ENCODE measurements at places on chromosomes 16 and 17.

DNA sequence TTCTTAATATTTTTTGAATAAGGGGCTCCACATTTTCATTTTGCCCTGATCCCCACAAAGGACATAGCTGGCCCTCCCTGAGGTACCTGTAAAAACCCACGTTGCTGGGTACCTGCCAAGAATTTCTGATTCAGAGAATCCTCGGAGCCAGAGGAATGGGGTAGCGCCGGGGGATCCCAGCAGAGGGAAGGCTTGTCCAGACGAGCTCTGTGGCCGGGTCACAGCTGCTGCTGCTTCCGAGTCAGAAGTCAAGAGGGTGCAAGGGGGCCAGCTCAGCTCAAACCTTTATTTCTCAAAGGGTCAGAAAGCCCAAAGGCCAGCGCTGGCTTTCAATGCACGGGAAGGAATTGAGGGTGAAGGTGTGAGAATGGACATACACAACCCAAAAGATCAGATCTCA is 68.9 kb upstream of the SDK2 start:
- no peak for DNase-seq

DNA sequence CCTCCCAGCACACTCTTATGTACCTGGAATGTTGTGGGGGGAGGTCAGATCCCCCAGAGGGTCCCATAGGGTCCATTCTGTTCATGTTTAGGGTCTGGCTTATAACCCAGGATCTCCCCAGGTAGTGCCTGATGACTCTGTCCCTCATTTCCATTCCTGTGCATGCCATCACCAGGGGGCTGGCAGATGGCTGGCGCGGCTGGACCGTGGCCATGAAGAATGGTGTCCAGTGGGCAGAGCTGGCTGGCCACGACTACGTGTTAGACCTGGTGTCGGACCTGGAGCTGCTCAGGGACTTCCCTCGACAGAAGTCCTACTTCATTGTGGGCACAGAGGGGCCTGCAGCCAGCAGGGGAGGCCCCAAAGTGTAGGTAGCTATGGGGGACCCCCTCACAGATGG is 35.0 kb upstream of the ALKBH5 start:
- DNase-seq, result no peak

- no peak for DNase-seq
Observed at GRCh38 chr16:50268352-50268751, 2.0 kb downstream of the ADCY7 start.

GRCh38 chr16:64098451-64098850 is 1023.4 kb downstream of the CDH11 start:
- DNase-seq, result no peak

GRCh38 chr17:39736319-39737165 is 1.2 kb upstream of the GRB7 start:
- DNase-seq, result no peak

- DNase-seq, result no peak
Observed at GRCh38 chr17:18362698-18363100, 651 bp downstream of the SHMT1 start.

DNA sequence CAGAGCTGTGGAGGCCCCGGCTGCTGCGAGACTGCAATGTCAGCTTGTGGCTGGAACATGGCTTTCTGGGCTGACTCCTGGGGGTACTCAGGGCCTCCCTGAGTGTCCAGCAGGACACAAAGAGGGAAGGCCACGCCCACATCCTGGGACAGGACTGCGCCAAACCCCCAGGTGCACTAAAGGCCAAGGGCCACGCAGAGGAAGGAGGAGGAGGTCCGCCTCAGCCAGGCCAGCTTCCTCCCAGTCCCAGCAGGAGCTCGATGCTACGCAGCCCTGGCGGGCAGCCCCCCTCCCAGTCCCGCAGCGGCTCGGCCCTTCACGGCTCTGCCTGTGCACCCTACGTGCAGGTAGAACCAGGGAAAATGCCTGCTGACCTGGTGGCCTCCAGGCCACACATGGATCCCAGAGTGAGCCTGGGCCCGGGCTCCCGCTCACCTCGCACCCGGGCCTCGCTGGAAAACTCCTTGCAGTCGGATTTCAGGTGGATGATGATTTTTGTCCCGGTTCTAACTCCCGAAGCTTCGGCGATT is 21.2 kb downstream of the DNASE1 start:
- no peak for DNase-seq

DNA sequence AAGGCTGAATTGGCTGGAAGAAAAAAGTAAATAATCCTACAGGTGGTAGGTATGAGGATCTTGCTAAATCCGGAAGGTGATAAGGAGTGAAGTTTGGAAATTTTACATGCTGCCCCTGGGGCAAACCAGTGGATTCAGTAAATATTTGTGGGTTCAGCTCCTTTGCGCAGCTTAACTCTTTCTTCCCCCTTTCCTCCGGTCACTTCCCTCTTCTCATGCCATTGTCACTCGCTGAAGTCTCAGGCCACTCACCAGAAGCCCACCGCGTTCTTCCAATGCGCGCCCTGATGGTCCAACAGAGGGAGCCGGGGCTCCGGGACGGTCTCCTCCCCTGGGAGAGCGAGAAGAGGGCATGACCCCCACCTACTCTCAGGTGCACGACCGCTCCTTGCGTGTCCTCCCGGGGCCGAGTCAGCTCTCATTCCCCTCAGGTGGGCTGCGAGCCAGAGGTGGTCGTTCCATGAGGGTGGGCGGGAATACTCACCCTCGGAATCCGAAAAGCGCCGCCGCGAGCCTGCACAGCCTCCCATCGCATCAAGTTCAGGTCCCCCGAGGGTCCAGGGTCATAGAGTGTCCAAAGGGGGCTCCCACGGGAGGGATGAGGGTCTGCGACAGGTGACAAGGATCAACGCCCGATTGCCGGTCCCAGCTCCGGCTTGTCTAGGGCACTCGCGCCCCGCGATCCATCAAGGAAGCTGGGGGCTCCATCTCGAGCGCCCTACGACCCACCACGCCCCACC is 474 bp downstream of the CLN3 start:
- no peak for DNase-seq

DNA sequence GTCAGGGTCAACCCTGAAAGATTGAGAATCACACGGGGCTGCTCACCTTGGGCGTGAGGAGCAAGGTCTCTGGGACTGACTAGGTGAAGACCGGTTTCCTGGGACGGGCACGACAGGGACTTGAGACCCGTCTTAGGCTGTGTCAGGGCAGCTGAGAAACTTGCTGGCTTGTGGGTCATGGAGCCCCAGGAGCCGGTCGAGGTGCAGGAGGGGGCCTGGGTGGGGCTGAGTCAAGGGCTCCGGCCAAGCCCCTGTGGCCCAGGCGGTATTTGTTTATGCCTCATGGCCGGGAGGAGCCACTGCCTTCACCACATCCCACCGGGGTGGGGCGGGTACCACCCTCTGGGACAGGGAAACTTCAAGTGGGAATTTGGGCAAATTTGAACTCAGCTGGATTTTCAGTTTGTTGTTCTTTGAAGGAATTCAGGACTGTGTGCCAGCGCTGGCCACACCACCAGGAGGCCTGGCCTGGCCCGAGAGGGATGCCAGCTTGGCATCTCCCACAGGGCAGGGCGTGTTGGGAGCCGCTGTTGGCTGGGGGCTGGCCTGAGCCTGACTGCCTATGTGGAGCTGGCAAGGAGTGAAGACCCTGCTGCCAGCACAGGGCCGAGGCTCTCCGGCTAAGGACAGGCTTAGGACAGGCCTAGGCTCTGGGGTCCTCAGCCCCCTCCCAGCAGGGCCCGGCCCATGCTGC is 116.1 kb downstream of the METRNL start:
- DNase-seq, result no peak

GRCh38 chr17:57578608-57579225 is 166.4 kb downstream of the CCDC182 start:
- peak; percentile 29 for DNase-seq

DNA sequence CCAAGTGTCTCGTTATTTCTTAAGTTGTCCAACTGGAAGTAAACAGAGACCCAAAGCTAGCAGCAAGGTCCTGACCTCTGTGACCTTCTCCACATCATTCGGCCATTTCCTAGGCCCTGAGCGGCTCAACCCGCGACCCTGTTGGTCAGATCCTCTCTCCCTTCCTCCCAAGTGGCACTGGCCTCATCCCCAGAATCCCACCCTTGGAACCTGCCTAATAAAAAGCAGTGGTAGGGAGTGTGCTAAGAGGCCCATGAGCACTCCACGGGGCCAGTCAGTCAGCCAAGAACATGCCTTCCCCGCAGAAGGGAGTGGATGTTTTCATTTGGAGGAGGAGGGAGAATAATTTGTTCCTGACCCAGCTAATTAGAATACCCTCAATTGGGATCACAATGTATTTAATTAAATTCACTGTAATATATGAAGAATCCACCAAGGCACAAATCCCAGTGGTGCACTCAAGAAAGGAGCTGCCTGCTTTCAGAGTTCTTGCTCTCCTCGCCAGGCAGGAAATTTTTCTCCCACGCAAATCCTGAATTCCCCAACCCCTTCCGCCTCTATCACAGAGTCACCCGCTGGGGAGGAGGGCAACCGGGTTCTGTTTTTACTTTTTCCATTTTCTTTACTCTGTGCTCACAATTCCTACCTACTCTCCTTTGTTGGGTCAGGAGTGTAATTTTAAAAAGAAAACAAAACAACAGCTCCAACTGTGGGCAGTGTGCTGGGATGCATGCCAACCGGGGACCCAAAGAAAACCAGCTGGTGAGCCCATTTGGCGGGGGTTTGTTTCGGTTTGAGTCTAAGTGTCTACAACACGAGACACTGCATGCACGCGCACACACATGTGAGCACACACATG is 153.4 kb downstream of the ZFHX3 start:
- DNase-seq, result no peak

- no peak for DNase-seq
Observed at GRCh38 chr17:1643293-1643998, 2.1 kb downstream of the SCARF1 start.

GRCh38 chr16:84458606-84459532 is 45.6 kb downstream of the MEAK7 start:
- no peak for DNase-seq

DNA sequence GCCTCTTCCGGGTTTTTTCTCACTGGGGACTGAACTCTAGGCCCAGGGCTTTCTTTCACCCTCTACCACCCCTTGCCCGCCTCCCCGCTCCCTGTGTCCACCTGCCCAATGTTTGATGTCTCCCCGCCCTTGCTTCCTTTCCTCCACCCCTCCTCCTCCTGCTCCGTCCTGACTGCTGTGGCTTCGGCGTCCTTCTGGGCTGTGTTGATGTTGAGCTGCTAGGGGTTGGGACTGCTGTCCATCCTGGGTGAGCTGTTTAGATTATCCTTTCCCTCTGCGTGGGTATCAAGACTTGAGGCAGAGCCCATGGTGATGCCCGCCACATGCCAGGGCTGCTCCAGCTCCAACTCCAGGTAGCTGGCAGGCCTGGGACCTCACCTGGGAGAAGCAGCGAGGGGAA is 117.5 kb downstream of the CCDC182 start:
- no peak for DNase-seq

- no peak for DNase-seq
Observed at GRCh38 chr17:3678095-3678820, 9.6 kb downstream of the EMC6 start.

- DNase-seq, result no peak
Observed at GRCh38 chr16:17358355-17358754, 112.4 kb downstream of the XYLT1 start.

GRCh38 chr17:32732900-32733299 is 144.0 kb downstream of the MYO1D start:
- DNase-seq, result no peak

DNA sequence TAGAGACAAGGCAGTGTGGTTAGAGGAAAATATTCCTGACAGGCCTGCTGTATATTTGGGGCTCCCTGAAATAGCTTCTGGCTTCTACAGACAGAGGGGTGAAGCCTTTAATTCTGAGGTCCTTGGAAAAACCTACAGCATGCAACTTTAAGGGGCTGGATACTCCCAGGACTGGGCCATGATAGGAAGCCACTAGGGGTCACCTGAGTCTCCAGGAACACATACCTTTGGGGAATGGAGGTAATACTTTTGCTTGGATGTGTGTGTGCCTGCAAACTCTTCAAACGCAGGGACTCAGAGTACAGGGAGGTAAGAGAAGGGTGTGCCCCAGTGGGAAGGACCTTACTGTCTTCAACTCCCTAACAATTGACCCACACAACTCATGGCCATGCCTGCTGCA is 4.1 kb downstream of the ASIC2 start:
- no peak for DNase-seq

- no peak for DNase-seq
Observed at GRCh38 chr16:3458278-3458851, 14.9 kb downstream of the NAA60 start.

DNA sequence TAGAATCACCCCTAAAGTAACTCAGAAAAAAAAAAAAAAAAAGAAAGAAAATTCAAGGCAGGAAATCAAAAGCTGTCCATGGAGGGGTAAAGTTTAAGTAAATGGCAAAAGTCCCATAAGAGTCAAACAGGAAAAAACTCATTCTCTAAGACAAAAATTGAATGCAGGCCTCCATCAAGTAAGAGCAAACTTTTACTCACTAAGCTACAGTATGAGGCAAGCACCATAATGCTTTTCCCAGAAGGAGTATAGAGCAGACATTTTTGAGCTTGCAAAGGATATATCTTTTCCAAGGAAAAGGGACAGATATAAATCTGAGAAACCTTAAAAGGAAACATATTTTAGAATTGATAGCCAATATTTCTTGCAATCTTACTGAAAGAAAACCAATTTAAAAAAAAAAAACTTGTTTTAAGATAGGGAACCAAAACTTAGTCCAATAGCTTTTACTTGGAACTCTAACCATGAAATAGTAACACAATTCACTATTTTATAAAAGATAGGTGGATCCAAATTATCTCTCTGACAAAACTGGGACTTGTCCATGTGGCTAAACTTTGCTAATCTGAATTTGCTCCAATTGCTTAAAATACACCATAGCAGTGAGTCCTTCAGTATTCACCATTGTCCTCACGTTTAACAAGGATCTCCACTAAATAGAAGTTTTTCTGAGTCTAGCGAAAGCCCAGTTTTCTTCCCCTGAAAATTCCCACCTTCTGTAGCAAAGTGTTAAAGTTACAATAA is 99.8 kb downstream of the CDH11 start:
- no peak for DNase-seq

GRCh38 chr16:72961115-72961832 is 86.7 kb downstream of the ZFHX3 start:
- DNase-seq, result peak; percentile 56

DNA sequence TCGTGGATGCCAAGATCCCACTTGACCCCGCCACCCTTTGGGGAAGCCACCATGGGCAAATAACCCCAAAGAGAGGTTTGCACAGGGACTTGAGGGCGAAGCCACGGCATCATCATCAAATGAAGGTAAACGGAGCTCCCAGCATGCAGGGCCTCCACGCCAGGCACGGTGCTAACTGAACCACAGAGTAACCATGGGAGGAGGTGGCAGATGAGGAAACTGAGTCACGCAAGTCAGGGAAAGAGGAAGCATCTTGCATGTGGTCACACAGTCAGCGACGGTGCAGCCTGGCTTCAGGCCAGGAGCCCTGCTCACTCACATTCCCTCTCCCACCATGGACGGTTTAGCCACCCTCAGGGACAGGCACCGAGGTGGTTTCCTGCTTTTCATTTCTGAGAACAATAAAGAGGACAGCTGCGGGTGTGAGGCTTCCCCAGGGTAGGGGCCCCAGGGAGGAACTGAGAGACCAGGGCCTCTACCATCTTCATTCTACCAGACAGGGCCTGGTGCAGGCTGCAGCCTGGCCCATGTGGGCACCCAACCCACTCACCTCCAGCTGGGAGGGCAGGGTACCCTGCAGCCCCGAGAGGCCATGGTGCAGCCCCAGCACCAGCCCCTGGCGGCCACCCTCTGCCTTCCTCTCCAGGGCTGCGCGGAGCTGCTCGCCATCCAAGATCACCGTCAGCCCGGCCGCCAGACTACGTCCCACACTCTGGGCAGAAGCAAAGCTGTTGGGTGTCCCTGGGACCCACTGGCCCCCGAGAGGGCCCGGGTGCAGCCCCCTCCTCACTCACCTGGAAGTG is 78.3 kb downstream of the RMI2 start:
- no peak for DNase-seq

- DNase-seq, result no peak
Observed at GRCh38 chr17:78342449-78343186, 17.3 kb downstream of the SOCS3 start.
